ENCODE measurements at places on chromosomes 7 and 10.

GRCh38 chr10:1368842-1369171 is 312.6 kb downstream of the WDR37 start:
- peak; percentile 22 for DNase-seq

DNA sequence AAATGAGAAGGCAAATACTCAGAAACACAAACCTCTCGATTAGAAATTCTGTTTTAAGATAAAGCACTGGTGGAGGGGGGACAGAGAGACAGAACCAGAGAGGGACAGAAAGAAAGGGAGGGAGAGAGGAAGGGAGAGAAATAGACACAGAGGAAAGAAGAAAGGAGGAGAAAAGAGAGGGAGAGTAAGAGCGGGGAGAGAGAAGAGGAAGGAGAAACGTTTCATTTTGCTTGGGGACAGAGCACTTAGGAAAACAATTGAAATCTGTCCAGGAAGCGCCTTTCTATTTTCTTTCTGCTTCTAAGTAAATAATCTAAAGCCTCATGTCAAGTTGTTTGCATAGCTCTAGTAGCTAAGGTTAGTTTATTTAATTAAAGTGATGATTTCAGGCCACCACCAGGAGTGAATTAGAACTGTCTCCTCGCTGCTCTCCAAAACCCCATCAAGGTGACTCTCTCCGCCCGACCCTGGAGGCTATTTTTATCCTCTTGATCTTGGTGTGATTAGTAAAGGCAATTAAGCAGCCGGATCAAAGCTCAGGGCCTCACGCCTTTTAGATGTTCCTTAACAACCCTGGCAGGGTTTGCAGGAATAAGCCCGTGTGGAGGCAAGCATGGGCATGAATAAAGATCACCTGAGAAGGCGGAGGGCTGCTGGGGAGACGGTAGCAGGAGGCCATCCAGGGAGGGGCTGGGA is 73.4 kb upstream of the INSIG1 start:
- no peak for DNase-seq

- no peak for DNase-seq
Measured at GRCh38 chr10:83410570-83410969, 728.7 kb upstream of the GHITM start.

DNA sequence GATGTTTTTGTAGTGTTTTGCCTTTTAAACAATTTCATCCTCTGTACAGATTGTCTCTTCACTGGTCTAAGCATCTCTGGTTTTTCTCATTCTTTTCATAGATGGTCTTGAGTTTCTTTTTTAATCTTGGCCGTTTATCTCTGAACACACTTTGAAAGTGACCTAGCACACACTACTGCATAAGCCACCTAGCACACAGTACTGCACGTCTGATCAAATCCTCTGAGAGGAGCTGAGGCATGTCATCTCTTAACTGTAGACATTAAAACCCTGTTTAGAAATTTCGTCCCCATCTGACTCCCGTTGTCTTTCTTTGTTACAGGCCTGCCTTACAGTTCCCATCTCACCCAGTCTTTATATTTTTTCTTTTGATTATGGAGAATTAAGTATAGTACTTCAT is 100.2 kb downstream of the MAPK8 start:
- DNase-seq, result no peak

GRCh38 chr7:73815436-73815835 is 15.4 kb upstream of the CLDN4 start:
- DNase-seq, result no peak

- DNase-seq, result peak; percentile 38
Measured at GRCh38 chr10:113965077-113965476, 78.6 kb upstream of the ADRB1 start.

- no peak for DNase-seq
Measured at GRCh38 chr7:158442260-158442659, 145.4 kb downstream of the PTPRN2 start.

DNA sequence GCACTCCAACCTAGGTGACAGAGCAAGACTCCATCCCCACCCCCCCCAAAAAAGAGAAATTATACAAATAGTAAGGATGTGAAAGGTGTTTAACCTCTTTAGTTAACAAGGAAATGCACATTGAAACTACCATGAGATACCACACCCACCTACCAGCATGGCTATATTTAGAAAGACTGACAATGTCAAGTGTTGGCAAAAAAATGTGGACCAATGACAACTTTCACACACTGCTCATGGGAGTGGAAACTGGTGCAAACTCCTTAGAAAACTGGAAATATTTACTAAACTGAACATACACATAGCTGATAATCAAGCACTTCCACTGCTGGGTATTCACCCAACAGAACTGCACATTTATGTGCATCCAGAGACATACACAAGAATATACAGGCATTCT is 23.3 kb upstream of the NRF1 start:
- no peak for DNase-seq

DNA sequence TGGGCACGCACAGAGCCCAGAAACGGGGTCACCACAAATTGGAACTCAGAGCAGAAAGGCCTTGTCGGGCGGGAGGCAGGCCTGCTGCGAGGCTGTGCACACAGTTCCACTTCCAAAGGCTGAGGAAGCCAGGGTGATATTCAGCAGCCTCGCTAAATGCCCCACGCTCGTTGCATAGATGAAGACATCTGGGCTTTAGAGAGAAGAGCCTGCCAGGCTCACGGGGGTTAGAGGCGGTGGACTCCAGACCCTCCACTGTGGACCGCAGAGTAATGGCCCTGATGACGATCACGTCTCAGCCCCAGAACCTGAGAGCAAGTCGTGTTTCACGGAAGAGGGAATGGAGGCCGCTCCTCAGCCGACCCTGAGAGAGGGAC is 104.2 kb downstream of the DNAJB6 start:
- no peak for DNase-seq

GRCh38 chr7:144842377-144842851 is 6.6 kb upstream of the TPK1 start:
- peak; percentile 94 for DNase-seq

GRCh38 chr10:61271127-61271780 is 181.9 kb downstream of the TMEM26 start:
- no peak for DNase-seq

DNA sequence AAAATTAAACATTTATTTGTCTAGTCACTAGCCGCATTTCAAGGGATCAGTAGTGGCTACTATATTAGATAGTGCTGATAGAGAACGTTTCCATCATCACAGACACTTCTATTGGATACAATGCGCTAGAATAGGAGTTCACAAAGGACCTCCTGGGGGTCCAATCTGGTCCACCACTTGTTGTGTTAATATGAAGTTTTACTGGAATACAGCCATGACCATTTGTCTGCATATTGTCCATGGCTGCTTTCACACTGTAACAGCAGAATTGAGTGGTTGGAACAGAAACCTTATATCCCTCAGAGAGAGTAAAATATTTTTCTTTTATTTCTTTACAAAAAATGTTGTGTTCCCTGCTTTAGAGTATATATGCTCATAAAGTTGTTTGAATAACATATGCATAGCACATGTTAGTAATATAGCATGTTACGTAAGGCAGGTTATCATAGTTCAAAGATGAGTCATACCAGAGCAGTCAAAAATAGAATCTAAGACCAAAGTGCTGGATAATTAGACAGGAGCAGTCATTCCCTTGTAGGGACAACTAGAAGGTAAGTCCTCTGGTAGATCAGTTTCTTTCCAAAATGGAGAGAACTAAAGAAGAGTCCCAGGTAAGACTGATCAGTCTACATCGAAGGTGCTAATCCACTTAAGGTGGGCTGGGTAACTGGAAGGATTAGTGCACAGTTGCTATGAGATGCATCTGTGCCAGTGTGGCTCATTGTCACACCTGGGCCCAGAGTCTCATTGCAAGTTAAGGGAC is 14.9 kb downstream of the BZW2 start:
- DNase-seq, result peak; percentile 73

DNA sequence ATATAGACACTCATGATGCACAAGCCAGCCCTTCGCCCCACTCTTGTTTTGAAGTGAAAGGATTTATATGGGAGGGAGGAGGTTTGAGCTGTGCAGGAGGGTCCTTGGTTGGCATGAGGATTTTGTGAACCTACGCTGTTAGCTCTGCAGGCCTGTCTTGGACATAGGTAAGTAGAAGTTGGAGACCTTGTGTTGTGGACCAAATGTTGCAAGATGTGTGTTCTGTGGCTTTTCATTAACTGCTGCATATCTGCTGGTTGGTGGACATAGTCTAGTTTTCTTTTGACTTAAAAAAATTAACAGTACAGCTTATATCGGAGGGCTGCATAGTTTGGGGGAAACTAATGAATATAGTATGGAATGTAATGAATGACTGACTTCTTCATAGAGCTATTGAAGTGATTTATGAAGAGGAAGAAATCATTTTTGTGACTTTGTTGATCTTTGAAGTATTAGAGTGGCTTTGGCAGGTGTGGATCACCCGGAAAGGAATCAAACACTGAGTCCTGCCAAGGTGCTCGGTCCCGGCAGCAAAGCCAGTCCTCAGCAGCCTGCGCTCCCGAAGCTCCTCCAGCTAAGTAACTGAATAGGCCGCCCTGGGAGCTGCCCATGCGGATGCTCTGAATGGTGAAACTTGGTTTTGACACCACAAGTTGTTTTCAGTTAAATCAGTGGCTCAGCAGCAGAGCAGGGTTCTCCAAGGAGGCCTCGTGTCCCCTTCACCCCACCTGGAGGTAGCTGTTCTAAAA is 3.2 kb downstream of the MGMT start:
- DNase-seq, result no peak

- DNase-seq, result no peak
Measured at GRCh38 chr10:115050375-115051010, 42.7 kb upstream of the ATRNL1 start.

- DNase-seq, result no peak
Measured at GRCh38 chr10:59682986-59683937, 26.4 kb downstream of the SLC16A9 start.

GRCh38 chr7:114793155-114793845 is 128.6 kb upstream of the MDFIC start:
- no peak for DNase-seq

DNA sequence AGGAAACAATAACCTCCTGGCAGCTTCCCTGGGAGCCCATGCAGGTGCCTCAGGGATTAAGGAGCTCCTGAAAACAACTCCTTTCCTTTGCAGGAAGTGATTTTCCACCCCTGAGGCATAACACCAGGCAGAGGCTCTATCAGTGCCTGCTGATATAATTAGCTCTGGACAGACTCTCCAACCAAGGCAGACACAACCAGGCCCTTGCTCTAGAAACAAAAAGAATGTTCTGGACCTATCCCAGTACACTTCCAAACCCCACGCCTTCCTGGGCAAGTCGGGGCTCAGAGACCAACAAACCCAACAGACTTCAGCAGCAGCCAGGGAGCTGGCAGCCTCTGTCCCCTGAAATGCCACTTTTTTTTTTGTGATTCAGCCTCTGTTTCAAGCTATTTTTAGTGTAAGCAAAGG is 247.1 kb downstream of the KCNMA1 start:
- DNase-seq, result no peak

GRCh38 chr10:34323192-34323591 is 491.9 kb downstream of the PARD3 start:
- no peak for DNase-seq

- DNase-seq, result no peak
Measured at GRCh38 chr10:37010741-37011140, 114.7 kb upstream of the ANKRD30A start.

GRCh38 chr7:130883928-130884327 is 149.9 kb upstream of the KLF14 start:
- DNase-seq, result no peak

- no peak for DNase-seq
Measured at GRCh38 chr10:23053036-23053435, 42.3 kb upstream of the MSRB2 start.

DNA sequence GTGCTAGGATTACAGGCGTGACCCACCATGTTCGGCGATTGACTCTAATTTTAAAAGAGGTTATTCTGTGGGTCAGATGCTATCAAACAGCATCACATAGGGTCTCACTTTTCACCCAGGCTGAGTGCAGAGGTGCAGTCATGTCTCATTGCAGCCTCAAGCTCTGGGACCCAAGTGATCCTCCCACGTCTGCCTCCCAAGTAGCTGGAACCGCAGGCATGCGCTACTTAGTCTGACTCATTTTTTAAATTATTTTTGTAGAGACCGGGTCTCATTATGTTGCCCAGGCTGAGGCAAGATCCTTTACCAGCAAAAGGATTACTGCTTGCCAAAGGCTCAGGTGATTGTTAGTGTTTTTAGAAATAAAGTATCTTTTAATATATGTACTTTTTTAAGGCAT is 42.9 kb upstream of the STOX1 start:
- DNase-seq, result no peak

- peak; percentile 63 for DNase-seq
Measured at GRCh38 chr7:101816595-101817470, 593 bp upstream of the CUX1 start.
